Activated CD4-positive, alpha-beta T cell treated with anti-CD3 and anti-CD28 coated beads, Interleukin-2, amount 50 U/mL, for 16 hours (primary cell): ENCODE measurements at places on chromosomes 2 and 18.

DNA sequence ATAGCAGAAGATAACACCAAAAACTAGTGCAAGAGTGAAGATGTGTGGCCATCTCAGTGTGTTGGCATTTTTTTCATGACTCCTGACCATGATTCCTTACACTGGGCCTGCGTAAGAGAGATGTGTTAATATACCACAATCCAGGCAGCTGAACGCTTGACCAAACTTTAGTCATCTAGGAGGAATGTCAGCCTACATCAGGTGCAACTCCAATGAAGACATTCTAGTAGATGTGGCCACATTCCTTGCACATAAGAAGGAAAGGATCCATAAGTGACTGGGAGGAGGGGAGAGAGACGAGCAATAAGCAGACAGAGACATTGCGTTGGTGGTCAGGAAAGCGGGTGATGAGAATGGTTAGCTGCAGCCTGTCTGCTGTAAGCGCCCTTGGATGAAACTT, 42.6 kb downstream of the CYRIA start:
- no peak for DNase-seq

DNA sequence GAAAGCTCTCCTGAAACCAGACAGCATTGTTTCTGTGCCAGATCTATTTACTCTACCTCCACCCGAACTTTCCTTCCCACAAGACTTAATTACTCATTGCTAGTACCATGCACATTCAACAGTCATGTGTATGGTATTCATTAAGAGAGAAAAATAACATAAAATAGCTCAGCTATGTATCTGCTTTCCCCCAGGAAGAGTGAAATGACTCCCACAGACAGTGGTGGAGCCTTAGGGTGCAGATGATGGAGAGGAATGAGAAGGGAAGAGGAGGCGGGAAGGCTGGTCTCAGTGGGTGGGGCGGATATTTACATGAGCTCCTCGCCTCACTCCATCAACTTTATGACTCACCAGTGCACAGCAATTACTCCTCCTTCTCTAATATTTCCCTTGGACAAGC, 724.5 kb downstream of the EPHA4 start:
- DNase-seq = no peak

GRCh38 chr2:157173740-157174184, 83.7 kb upstream of the GALNT5 start:
- DNase-seq = no peak

GRCh38 chr2:53445383-53446070, 322.1 kb upstream of the CHAC2 start:
- DNase-seq = peak; percentile 18

GRCh38 chr18:33757037-33757436, 179.0 kb downstream of the ASXL3 start:
- DNase-seq = no peak

- DNase-seq = no peak
These were observed 7.5 kb downstream of the PRLH start for GRCh38 chr2:237573721-237574415.

- DNase-seq = no peak
These were observed 17.5 kb upstream of the ARHGEF4 start for GRCh38 chr2:130819226-130819607.

- DNase-seq = no peak
These were observed 56.9 kb downstream of the RDH14 start for GRCh38 chr2:18503376-18504228.

DNA sequence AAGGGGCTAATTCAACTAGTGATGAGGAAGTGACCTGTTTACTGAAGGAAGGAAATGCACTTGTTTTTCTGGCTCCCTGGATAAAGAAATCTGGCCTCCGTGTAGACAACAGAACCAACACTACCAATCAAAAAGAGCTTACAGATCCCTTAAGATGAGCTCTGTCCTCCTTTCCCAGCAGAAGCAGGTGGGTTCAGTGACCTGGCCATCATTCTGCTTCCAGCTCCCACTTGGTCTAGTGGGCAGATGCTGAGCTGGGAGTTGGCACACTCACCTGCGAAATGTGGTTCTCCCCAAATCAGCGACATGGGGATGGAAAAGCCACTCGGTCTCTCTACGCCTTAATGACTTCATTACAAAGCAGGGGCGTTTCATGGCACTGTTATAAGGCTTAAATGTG, 132.6 kb downstream of the AFF3 start:
- no peak for DNase-seq

- peak; percentile 57 for DNase-seq
These were observed 1.3 kb downstream of the MAPRE2 start for GRCh38 chr18:35042389-35043071.

DNA sequence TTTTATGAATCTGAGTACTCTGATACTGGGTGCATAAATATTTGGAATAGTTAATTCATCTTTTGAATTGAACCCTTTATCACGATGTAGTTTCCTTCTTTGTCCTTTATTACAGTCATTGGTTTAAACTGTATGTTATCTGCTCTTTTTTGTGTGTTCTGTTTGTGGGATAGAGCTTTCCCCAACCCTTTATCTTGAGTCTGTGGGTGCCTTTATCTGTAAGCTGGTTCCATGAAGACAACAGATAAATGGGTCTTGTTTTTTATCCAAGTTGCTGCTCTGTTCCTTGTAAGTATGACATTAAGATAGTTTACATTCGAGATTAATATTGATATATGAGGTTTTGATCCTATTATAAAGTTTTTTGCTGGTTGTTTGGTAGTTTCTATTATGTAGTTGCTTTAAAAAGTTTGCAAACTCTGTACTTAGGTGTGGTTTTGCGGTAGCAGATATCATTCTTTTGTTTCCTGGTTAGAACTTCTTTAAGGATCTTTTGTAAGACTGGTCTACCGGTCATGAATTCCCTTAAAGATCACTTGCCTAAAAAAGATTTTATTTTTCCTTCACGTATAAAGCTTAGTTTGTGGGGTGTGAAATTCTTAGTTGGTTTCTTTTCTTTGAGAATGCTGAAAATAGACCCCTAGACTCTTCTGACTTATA, 1451.3 kb upstream of the SLC39A10 start:
- no peak for DNase-seq

DNA sequence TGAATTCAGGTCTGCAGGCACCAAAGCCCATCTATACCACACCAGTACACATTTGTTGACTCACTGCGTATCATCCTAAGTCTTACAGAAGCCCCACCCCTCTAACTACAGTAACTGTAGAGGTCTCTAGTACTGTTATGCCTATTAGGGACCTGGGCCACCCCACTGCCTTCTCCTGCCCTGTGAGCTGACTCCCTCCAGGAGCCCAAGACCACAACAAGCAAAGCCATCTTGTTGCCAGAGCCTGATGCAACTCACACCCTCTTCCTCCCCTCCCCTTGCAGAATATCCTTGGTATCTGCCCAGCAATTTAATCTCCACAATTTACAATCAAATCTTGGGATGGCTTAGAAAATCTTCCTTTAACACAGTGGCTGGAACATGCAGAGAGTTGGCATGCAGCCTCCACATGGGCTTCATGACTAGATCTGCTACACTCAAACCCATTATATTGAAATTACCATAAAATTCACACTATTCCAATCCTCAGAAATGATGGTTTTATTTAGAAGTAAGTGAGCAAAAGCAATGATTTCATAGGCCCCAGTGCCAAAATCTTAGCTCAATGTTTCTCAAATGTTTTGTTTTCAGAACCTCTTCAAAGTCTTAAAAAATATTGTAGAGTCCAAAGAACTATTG, 17.7 kb upstream of the CYP1B1 start:
- DNase-seq = no peak

GRCh38 chr2:138485019-138485418, 16.6 kb upstream of the SPOPL start:
- no peak for DNase-seq

DNA sequence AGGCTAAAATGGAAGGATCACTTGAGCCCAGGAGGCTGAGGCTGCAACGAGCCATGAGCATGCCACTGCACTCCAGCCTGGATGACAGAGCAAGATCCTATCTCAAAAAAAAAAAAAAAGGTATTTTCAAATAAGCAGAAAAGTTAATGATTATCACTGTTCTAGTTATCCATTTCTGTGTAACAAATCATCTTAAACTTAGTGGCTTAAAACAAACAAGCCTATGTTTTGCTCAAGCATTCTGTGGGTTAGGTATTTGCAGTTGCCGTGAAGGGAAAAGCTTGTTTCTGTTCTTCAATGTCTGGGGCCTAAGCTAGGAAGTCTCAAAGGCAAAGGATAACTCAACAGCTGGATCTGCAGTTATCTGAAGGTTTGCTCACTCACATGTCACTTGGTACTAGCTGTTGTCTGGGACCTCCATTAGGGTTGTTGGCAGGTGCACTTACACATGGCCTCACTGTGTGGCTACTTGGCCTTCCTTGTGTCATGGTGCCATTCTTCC, 14.1 kb downstream of the MFF start:
- DNase-seq = no peak
